Urinary bladder (tissue), 4 donors: ENCODE measurements at places on chromosomes 6 and 20.

DNA sequence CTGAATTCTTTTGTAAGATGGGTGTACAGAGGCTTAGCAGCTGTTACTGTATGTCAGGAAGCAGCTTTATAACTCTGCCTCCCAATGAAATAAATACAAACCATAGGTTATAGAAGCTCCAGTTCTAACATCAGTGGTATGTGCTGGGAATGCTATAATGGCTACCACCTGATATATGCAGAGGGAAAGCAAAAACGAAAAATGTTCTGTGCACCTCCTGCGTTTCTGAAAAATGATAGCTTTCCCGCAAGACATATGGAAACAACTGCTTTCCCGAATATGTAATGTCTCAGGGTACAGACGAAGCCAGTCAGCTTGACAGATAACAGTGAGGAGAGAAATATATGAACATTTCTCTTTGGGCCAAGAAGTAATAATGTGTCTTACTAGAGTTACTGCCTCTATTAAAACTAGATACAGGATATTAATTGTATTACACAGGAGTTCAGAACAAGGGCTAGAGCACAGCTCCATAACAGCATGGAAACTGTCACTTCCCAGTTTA lies 517.0 kb upstream of the NRSN1 start:
- peak; percentile 29 for DNase-seq

DNA sequence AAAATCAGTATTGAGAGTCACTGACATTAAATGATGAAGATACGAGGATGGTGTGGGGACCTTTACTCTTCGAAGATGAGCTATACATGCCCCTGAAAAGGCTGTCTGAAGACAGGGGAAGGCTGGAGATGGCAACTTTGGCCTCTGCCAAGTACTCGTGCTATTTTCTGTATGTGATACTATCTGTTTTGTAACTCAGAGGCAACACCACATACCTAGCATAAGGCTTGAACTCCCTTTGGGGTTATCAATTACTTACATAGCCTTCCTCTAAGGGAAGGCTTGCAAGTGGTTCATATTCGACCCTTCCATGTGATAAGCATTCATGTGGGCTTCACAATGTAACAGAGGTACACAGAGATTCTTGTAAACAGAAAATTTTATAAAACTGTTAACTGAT lies 68.7 kb upstream of the FBXO30 start:
- DNase-seq: no peak

DNA sequence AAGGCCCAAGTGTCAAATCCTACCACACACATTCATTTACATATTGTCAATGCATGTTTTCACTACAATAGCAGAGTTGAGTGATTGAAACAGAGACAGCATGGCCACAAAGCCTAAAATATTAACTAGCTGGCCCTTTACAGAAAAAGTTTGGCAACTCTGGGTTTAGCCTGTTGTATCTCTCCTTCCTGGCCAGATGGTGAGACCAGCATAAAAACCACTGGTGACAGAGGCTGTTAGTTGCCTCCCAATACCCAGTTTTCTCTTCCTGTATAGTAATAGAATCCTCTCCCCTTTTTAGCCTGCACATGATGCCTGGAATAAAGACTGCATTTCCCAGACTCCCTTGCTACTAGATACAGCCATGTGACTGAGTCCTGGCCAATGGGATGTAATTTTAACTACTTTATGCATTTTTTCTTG lies 100.0 kb upstream of the TAB2 start:
- no peak for DNase-seq

DNA sequence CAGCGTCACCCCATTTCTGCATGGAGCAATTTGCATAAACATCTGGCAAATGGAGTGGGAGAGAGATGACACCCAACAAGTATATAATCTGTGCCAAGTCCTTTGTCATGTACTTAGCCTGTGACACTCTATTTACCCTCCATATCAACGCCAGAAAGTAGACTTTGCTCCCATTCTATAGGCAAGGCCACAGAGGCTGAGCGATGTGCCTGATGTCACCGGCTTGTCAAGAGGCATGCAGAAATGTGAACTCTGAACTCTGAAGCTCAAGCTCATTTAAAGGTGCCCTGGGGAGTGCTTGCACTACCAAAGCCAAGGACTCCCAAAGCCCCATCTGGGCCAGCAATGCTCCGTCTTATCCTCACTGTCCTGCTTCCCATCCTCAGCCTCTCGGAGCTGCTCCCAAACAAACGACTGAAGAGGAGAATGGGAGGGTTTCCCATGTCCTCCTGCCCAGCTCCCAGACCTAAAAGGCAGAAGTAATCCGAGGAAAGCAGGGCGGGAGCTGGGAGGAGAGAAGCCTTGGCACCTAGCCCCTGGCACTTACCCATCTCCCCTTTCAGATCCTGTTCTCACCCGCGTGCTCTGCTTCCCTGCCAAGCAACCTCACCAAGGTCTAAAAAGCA lies 9.2 kb downstream of the CPNE5 start:
- DNase-seq: no peak

DNA sequence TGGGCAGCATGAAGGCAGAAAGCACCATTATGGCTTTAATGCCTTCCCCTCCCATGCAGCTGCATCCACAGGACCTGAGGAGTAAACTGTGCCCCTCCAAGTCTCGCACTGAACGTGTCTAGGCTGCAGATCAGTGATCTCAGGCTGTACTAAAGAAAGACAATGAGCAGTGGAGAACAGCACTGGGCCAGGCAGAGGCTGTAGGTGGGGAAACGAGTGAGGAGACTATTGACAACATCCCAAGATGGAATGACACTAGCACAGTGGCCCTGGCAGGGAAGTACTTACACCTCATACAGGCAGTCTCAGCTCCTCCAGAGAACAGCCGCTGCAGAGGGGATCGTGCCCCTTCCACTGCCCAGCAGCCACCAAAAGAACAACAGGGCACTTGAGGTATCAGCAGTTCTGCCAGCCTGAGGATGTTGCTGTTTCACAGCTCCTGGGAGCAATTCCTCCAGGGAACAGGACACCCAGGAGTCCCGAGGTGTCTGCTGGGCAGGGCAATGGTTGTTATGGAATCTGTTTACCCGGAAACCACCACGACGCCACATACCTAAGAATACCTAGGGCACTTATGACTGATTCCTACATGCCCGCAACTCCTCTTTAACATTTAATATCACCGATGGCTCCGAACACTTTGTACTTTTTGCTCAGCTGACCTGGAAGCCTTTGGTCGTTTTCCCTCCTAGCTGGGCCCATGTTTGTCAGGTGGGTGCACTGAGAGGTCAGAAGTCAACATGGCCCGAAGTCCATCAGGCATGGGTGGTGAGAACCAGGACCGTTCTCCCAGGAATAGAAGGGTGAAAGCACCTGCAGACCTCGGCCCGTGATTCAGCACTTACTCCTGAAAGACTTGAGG lies 79.1 kb downstream of the SLC22A23 start:
- no peak for DNase-seq

DNA sequence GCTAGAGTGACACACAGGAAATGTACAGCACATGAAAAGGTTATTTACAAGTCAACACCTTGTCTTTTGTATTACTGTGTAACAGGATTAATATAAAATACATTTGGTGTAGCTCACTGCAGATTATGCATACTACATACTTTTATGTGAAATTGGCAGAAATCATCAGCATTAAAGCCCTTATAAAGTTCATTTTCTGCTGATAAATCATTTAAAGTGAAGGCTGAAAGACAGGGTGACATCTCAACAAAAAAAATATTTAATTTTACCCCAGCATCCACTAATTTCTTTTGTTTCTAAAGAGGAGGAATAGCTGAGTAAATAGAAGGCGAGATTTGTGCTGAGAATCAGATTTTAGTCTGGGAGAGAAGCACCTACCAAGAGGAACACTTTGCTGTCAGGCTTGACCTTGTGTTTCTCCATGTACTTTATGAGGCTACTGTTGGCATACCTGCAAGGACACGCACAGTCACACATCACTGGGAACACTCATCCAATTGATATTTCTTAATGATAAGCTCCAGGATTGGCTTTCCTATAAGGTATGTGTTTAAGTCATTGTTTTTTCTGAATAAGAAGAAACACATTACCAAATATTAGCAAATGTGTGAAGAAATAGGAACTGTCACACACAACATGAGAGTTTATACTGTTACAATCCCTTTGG lies 146.6 kb upstream of the SLC22A16 start:
- DNase-seq: no peak

DNA sequence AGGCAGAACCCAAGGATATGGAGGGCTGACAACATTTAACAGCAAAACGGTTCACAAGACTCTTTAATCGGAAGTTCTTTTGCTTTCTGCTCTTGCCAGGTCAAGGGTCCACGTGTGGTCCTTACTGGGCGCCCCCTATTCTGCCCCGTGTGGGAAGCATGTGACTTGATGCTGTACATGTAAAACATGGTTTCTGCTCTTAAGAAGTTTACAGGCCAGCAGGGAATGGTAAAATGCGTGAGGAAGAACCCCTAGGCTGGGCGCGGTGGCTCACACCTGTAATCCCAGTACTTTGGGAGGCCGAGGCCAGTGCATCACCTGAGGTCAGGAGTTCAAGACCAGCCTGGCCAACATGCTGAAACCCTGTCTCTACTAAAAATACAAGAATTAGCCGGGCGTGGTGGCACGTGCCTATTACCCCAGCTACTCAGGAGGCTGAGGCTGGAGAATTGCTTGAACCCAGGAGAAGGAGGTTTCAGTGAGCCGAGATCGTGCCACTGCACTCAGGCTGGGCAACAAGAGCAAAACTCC lies 19.3 kb downstream of the ZNF217 start:
- DNase-seq: no peak

DNA sequence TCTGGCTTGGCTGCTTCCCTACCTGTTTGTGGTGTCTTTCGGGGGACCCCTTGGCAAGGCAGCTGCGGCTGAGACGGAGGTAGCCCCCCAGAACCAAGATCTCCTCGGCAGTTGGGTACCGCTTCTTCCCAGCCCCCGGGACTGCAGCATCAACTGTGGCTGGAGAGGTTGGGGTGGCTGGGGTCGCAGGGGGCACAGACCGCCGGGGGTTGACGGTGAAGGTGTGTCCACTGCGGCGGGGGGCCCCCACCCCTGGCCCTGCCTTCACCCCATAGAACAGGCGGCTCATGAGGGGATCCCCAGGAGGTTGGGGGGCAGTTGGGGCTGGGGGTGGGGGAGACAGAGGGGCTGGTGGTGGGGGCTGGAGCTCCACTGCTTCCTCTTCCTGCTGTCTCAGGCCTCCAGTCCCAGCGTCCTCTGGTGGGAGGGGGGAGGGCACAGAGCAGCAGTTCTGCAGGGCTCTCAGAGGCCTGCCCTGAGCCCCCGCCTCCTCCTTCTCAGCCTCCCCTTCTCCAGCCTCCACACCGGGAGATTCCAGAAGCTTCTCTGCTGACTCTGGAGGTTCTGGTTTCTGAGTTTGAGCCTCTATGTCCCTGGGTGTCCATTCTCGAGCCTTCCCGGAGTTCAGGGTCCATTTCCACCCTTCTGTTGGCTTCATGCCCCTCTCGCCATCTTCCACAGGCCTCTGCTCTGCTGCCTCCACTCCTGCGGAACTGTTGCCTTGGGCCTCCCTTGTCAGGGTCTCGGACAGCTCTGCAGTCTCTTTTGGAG lies 1.9 kb downstream of the PPP1R18 start:
- no peak for DNase-seq

- DNase-seq: no peak
These were observed 356.6 kb upstream of the RSPO3 start for GRCh38 chr6:126761854-126762253.

DNA sequence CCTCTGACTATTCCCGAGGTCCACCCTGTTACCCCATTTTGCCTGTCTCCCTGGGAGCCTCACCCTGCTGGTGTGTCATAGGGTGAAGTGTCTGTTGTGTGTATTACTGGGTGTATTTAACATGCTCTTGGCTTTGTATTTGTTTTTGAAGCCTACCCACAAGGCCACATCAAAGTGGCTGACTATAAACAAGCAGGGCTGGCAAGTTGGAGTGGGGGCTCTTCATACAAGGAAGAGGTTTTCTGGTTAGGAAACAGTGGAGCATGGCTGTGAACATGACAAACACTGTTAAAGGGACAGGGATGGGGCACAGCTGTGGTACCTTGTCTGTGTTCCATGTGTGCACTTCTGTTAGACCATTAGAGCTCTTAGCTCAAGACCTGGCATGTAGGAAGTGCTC lies 26.3 kb downstream of the HECA start:
- no peak for DNase-seq

- DNase-seq: no peak
These were observed 115.8 kb downstream of the TRERF1 start for GRCh38 chr6:42335896-42336295.

GRCh38 chr6:110944681-110945151 lies 13.8 kb upstream of the GTF3C6 start:
- no peak for DNase-seq

DNA sequence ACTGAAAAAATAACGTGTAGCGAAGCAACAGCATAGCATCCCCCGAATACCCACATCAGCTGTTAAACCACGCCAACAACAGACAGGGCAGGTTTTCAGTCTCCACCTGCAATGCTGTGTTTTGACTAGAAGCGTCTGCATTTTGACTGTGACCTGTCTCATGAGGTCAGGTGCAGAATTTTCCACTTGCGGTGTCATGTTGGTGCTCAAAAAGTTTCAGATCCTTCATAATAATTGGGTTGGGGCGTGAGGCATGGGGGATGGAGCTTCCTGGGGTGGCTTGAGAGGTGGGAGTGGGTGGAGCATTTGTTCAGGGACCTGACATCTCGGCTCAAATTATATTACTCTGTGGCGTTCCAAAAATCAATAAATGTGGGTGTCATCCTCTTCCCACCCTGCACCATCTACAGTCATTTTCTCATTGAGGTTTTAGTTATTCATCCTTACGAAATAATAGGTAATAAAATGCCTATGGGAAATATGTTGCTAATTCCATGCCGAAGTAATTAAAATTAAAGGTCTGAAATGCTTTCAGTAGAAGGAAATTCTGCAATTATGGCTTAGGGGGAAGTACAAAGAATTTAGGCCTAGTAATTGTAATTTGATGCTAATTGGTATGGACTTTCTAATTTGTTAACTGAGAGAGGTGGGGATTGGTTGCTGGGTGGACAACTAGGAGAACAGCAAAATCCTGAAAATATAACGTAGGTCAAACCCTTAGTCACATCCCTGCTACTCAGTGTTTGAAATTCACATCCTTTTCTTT lies 81.0 kb downstream of the TIAM2 start:
- no peak for DNase-seq

- no peak for DNase-seq
These were observed 178.2 kb upstream of the IMPG1 start for GRCh38 chr6:76250666-76251065.

- no peak for DNase-seq
These were observed 1.9 kb downstream of the PNRC1 start for GRCh38 chr6:89082486-89082891.

DNA sequence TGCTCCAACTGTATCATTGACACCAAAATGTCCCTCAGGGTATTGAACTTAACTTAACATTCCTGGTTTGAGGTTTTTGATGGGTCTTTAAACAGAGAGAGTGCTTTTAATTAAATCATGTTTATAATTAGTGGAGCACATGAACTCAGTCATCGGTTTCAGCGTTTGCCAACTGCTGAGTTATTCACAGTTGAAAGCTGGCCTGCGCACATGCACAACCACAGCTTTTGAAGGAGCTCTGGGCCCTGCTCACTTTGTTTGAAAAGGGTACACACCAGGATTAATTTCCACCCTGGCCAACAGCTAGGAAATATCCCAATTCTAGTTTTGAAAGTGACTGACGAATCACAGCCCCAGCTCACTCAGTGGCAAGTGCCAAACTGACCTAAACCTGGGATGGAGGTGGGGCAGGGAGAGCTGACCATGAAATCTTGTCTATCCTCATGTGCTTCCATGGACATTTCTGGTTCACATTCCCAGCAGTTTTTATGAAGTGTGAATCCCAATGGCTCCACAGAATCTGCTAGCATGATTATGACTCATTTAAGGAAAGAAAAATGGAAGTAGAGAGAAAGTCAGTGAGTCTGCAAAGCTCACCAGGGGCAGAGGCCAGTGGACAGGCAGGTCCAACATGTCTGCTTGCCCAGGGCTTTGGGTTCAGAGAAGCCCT lies 247.8 kb downstream of the FNDC1 start:
- DNase-seq: no peak
